HS-27A (cell line): ENCODE measurements at places on chromosomes 6 and 20.

- DNase-seq = no peak
Measured at GRCh38 chr6:57822896-57823358, 505.5 kb downstream of the PRIM2 start.

DNA sequence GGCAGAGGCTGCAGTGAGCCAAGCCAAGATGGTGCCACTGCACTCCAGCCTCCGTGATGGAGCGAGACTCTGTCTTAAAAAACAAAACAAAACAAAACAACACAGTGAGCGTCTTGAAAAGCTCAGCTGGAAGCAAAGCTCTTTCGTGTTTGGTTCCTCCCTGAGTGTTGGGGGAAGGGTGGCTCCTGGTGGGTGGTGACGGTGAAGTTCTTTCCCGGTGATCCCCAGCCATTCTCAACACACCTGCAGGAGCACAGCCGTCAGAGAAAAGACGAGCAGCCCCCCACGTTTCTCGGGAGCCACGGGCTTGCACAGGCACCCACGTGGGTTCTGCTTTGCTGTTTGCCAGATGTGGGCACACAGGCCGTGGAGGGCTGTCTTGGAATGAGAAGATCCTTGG lies 3.2 kb downstream of the BHLHE23 start:
- no peak for DNase-seq

- DNase-seq = no peak
Measured at GRCh38 chr20:19601126-19601810, 156.8 kb upstream of the RIN2 start.

- peak; percentile 85 for DNase-seq
Measured at GRCh38 chr6:134908906-134909516, 40.9 kb downstream of the ALDH8A1 start.
